ENCODE measurements at places on chromosomes 12 and 14. TPM values are rescaled to one million over a fixed set of nuclear protein-coding genes. Genes with fewer than 3 reads are reported as not detected.

GRCh38 chr14:53167602-53168328, 14.6 kb upstream of the DDHD1 start:
- peak; percentile 52 for DNase-seq

- no peak for DNase-seq
Measured at GRCh38 chr14:106327234-106327633, 800.9 kb downstream of the TMEM121 start.

Gene PRKD1
- 11.5 TPM for total RNA-seq

DNA sequence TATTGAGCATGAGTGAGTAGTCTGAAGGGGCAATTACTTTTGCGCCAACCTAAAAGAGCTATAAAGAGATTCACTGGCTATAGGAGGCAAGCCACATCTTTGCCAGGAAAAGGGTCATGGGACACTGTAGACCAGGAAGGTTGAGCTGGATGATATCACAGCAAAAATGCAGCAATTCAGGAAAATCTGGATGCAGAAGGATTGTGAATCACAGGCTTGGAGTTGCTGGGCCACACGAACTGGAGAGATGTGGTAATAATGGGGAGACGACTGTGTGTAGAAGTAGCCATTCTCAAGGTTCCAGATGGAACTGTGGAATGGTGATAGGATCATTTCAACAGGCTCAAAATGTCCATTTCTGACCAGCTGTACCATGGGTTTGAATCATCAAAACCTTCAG, 151.4 kb upstream of the DAAM1 start:
- DNase-seq, result no peak

DNA sequence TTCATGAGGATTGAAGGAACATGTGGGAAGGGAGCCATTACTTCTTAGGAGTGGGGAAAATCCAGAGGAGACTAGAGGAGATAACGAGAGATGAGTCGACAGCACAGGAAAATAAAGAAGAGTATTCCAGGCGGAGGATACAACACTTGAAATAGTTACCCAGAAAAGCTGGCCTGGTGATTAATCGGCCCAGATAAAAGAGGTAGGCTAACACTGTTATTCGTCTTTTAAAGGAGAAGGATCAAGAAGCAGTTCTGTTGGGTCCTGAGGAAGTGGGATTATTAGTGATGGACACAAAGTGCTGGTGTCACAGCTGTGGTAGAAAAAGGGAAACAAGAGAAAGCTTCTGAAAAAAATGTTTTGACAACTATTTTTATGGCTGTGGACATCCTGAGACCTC, 425.3 kb downstream of the ZFP36L1 start:
- no peak for DNase-seq

Gene FAM222A
- total RNA-seq, result 0.54 TPM

GRCh38 chr12:46910830-46911229, 85.0 kb upstream of the SLC38A4 start:
- DNase-seq, result no peak

GRCh38 chr14:89265234-89265633, 151.8 kb downstream of the FOXN3 start:
- no peak for DNase-seq

DNA sequence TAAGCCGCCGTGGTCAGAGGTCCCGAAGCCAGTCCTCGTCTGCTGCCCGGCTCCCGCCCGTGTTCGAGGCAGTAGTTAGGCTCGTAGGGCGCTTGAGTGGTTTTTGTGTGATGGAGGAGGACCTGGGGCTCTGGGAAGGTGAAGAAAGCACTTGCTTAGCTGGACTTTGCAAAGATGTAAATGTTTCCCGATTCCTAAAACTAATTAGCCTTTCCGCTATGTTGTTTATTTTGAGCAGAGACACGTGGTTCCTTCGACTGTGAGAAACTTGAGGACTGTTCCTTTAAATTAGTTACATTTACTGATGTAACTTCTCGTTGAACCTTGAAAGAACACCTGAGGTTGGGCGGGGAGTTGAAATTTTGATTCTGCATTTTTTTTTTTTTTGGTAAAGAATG, 33.9 kb downstream of the MIA2 start:
- DNase-seq, result peak; percentile 49

Gene JAG2
- 0.63 TPM for total RNA-seq

Gene SERPINA12
- not detected for total RNA-seq

Gene NINJ2
- not detected for total RNA-seq

All from fibroblast of the aortic adventitia (primary cell).